G401 (cell line): ENCODE measurements at places on chromosomes 1 and 21. TPM values are rescaled to one million over a fixed set of nuclear protein-coding genes. Genes with fewer than 3 reads are reported as not detected.

The ATP13A2 gene
- total RNA-seq: 34.5 and 38.9 TPM in 2 replicates

The NEK2 gene
- 38.2 and 42.5 TPM in 2 replicates for total RNA-seq

The TLR5 gene
- 1.2 TPM in 1 of 2 replicates, not detected in the other for total RNA-seq

DNA sequence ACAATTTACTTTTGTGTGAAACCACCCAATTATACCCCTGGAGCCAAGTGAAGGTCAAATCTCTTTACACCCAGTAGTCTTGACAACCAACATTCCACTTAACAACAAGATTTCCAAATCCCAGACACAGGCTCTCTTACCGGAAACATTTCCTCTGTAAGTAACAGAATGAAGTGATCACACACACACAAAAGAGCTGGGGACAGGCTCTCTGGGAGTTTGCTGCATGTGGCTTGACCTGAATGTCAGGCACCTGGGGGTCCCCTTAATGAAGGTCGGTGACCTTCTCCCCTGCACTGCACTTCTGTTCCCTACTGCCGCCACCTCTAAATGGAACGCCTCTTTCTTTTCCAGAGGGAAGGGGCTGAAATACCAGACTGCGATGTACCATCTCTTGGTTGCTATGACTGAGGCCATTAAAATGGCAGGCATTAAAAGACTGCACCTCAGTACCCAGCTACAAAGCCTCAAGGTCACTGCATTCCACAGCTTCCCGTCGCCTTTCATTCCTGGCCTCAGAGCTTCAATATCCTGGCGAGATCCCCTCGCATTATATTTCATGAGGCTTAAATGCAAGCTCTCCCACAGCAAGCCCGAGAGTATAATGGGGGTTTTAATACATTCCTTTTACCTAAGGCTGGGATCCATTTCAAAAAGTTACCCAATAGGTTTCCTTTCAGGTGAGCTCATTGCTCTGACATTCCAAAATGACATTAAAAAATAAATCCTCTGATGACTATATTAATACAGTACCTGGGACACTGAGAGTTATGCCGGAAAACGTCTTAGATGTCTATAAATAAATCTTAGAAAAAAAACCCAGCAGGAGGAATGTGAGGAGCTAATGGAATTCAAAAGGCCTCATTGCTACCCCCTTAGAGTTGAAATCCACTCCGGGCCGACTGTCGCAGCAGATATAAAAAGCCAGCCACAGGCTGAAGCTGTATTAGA lies 90.9 kb upstream of the DIRAS3 start:
- DNase-seq: no peak

The C1orf74 gene
- total RNA-seq: 6.2 and 9.0 TPM in 2 replicates

- DNase-seq: no peak
Observed at GRCh38 chr1:153938996-153939395, 7.5 kb downstream of the DENND4B start.

The VWA5B1 gene
- not detected in 2 replicates for total RNA-seq

DNA sequence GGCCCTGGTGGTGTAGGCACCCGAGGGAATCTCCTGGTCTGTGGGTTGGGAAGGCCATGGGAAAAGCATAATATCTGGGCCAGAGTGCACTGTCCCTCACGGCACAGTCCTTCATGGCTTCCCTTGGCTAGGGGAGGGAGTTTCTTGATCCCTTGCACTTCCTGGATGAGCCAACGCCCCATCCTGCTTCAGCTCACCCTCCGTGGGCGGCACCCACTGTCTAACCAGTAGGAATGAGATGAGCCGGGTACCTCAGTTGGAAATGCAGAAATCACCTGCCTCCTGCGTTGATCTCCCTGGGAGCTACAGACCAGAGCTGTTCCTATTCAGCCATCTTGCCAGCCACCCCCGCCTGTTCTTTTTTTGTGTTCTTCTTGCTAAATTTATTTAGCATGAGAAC lies 134.4 kb downstream of the LEPR start:
- DNase-seq: no peak

DNA sequence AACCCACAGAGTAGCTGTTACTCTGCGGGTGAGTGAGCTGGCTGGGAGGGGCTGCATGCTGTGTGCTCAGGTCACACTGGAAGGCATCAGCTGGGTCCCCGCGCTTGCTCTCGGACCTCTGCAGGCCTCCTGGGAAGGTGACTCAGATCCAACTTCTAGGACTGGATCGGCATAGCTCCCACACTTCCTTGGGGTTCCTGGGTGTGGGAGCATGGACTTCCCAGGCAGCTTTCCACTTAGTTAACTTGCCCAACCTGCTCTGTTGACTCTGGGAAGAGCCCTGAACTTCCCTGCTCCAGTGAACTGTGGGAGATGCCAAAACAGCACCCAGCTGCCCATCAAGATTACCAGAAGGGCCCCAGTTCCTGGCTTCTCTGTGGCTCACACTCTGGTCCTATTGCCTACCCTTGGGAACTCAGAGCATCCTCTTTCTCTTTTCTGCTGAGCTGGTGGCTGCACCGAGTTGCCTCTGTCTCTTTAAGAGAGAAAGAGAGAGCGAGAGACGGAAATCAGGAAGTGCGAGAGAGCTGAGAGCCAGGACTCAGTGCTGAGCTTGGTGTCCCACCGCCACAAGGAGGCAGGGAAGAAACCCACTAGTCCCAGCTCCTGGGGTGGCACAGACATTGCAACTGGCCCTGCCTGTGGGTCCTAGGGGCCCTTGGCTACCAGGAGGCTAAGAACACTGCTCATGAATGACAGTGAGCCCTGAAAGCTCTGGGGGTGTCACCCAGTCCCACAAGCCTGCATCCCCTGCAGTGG lies at the start of gene IKBKE:
IKBKE (plus strand) TSS at position 544 of the 759 bp plus-strand sequence. CDS start 2,752 bp downstream, outside the sequence.
- peak; percentile 75 for DNase-seq
